Hepatocyte (in vitro differentiated cells): ENCODE measurements at places on chromosomes 11 and 22. TPM values are rescaled to one million over a fixed set of nuclear protein-coding genes. Genes with fewer than 3 reads are reported as not detected.

The THYN1 gene
- total RNA-seq, result 42.3 and 45.7 TPM in 2 replicates

The GLB1L2 gene
- total RNA-seq, result 3.7 and 3.9 TPM in 2 replicates

The OR51B2 gene
- total RNA-seq, result not detected in 2 replicates

The DAGLA gene
- total RNA-seq, result 5.5 and 8.9 TPM in 2 replicates

The MRGPRX3 gene
- total RNA-seq, result not detected in 2 replicates

The APOL3 gene
- 1.3 and 2.7 TPM in 2 replicates for total RNA-seq

The CBX6 gene
- 30.7 and 42.9 TPM in 2 replicates for total RNA-seq

The JAML gene
- 3.5 and 5.3 TPM in 2 replicates for total RNA-seq

The UVRAG gene
- total RNA-seq, result 25.2 and 36.5 TPM in 2 replicates

The OR52N5 gene
- 0.16 TPM in 1 of 2 replicates, not detected in the other for total RNA-seq

The LRP4 gene
- total RNA-seq, result 7.1 and 8.0 TPM in 2 replicates

The APOL5 gene
- total RNA-seq, result not detected in 2 replicates

The MMP13 gene
- total RNA-seq, result 0.57 TPM in 1 of 2 replicates, not detected in the other

The MMP3 gene
- 0.97 and 2.8 TPM in 2 replicates for total RNA-seq

The ST14 gene
- total RNA-seq, result 80.8 and 85.2 TPM in 2 replicates

The RIMBP3C gene
- 0.30 and 0.32 TPM in 2 replicates for total RNA-seq

The SMTNL1 gene
- total RNA-seq, result not detected in 2 replicates

The SEC14L6 gene
- total RNA-seq, result 0.07 and 0.36 TPM in 2 replicates

The PISD gene
- 46.2 and 54.7 TPM in 2 replicates for total RNA-seq

The BIK gene
- 2.0 and 10.6 TPM in 2 replicates for total RNA-seq

The SLC15A3 gene
- 1.4 and 3.3 TPM in 2 replicates for total RNA-seq

The CCDC89 gene
- 0.72 and 0.83 TPM in 2 replicates for total RNA-seq

The DNHD1 gene
- 7.3 and 8.1 TPM in 2 replicates for total RNA-seq
